Esophagus squamous epithelium (tissue), 5 donors: ENCODE measurements at places on chromosomes 6 and 20.

DNA sequence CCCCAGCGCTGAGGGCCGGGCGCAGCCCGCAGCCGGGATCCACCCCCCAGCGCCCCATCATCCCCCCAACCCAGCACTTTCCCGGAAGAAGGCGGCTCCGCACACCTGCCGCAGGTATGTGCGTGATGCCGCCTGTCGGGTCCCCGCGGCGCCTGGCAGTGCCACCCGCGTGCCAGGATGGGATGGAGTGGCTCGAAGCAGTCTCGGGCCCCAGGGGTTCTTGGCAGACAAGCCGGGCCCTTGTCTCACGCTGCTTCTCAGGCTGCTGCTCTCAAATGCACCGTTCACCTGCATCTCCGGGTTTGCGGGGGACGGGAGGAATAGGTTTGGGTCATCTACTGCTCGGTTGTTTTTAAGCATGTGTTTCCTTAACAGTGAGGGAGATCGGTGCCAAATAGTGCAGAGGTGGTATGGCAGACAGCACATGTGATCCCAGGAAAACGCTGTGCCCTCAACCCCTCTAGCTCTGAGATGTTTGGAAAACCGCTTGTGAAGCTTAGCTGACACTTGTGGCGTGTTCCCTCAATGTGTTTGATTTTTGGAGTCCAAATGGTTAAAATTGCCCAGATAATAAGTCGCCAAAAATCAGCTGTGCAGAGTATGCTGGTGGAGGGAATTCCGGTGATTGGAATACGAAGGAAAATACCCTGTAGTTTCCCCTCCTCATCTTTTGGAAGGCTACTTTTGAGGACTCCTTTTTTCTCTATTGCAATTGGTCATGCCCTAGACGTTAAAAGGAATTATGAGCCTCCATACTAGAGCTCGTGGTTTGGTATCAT is 926 bp downstream of the MYLIP start:
- no peak for DNase-seq

DNA sequence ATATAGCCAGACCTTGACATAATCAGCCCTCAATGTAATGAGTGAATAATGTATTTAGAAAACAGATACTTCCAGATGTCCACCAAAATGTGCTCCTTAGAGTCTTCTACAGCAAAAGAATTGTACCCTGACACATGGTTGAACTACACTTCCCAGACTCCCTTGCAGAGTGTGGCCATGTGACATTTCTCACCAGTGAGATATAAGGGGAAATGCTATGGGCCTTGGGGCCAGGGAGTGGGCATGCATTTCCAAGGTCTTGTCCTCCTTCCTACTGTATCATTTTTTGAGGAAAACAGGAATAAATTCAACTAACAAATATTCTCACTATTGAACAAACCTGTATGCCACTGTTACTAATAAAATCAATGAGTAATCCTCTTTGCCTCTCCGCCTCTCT is 211.4 kb upstream of the SMLR1 start:
- no peak for DNase-seq

GRCh38 chr20:22924949-22925612 is 110.0 kb upstream of the SSTR4 start:
- DNase-seq = no peak

GRCh38 chr6:127201321-127201720 is 65.3 kb upstream of the RNF146 start:
- DNase-seq = no peak

- DNase-seq = no peak
Observed at GRCh38 chr20:25553819-25554296, 31.5 kb downstream of the NINL start.

DNA sequence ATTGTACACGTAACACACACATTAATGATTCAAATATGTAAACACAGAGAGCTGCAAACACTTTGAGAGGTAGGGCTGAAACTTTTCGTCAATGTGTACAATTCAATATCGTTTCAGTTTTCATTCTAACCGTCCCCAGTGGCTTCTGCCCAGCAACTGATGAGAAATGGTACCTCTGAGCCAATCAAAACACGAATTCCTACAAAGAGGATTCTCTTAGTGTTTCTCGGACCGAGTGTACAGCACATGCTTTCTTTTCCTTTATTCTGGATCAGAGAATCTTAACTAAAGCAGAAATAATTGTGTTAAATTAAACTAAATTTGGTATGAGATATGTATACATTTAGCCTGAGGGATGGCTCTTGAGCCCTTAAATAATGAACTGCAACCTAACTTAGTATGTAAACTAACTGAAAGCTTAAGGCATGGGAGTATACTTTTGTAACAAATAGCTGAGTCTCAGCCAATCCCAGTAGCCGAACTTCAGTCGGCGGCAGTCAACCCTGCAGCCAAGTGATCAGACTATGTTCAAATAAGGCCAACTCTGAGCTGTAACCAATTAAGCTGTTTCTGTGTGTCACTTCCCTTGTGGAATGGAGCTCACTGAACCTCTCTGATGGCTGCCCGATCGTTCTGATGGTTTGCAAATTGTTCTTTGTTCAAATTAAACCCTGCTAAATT is 16.1 kb downstream of the BTN2A1 start:
- peak; percentile 31 for DNase-seq

- no peak for DNase-seq
Observed at GRCh38 chr20:59573837-59574236, 30.5 kb upstream of the PHACTR3 start.
